NCI-H1694 (cell line): ENCODE measurements at places on chromosomes 4 and X.

GRCh38 chr4:153064571-153064970 is 128.4 kb downstream of the FHDC1 start:
- DNase-seq, result no peak

DNA sequence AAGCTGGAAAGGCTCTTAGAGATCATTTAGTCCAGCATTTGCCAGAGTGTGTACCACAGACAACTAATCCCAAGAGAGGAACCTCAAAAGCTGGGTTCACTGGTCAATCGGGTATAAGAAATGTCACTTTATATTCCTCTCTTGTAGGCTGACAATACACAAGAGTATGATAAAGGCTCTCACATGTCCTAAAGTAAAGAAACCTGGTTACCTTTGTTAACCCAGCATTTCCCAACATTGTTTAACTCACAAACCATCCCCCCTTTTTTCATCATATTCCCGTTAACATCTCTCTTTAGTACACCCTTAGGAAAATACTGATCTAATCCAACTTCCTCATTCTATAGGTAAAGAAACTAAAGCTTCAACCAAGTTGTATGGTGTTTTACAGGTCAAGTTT is 74.4 kb downstream of the MBNL3 start:
- no peak for DNase-seq

- no peak for DNase-seq
Measured at GRCh38 chr4:80471756-80472155, 136.2 kb downstream of the CFAP299 start.

- DNase-seq, result no peak
Measured at GRCh38 chr4:5647351-5647750, 61.0 kb downstream of the EVC2 start.

GRCh38 chr4:8639021-8639420 is 46.5 kb downstream of the CPZ start:
- DNase-seq, result no peak

DNA sequence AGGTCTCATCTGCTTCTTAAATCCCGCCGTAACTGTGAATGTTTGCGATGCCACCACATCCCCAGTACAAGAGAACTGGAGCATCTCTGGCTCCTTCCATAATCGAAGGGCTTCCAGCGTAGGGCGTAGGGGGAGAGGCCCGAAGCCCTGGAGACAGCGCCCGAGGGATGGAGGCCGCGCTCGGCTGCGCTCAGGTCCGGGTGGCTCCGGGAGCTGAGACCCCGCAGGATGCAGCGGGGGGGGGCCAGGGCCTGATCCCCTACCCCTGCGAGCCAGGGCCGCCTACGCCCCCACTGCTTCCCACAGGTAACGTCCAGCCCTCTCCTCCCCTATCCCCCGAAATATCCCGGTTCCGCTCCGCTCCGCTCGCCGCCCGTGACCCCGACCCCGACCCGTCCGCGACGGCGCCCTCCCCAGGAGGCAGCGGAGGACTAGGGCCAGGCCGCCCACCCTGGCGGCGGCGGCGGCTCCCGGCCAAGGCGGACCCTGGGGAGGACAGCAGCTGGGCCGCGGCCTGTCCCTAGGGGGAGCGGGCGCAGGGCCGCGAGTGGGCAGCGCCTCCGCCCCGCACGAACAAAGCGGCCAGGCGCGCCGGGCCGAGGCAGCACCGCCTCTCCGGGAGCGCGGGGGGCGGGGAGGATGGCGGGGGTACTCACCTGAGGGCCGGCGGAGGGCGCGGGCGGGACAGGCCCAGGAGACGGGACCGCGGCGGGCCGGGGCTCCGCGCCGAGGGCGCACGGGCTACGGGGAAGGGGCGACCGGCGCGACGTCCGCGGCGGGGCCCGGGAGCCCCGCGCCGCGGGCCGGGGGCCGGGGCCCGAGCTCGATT is 723 bp downstream of the WDFY3 start:
- DNase-seq, result no peak

DNA sequence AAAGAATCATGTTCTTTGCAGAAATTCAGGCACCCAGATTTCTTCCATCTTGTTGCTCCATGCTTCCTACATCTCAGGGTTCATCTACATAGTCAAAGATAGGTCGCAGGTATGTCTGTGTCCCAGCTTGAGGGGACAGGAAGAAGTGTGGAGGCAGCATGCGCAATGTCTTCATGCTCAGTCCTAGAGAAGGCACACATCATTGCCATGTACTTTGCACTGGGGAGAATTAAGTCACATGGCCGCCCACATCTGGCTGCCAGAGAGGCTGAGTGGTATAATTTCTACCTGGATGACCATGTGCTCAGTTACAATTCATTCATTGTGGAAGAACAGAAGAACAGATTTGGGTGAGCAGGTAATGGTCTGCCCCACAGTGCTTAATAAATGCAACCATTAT is 54.1 kb downstream of the GAB1 start:
- DNase-seq, result no peak

DNA sequence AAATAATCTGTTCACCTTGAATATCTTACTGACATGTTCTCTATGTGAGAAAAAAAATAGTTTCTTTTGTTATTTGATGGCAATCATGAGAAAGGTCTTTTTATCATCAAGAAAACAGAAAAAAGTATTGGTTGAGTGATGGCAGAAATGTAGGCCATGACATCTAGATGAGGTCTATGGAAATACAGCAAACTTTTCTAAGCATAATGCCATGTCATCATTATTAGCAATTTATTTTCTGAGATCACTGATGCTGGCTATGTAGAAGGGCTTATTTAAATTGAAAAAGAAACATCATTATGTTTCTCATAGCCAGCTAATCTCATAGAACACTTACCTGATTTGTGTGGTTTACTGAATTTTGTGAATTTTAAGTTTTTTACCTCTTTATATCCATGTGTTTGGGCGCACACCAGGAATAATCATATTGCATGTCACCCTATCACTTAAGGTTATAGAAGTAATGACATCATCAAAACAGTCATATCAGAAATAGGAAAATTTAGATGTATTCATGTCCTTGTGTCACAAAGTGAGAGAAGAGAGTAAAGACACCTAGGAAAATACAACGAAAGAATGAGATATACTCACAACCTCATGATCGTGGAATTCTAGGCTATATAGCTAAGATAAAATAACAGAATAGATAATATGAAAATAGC is 22.4 kb downstream of the UGT2A3 start:
- DNase-seq, result no peak

GRCh38 chrX:115616943-115617563 is 56.1 kb downstream of the PLS3 start:
- DNase-seq, result no peak

GRCh38 chrX:94178145-94178788 is 504.3 kb downstream of the FAM133A start:
- DNase-seq, result no peak

- DNase-seq, result peak; percentile 94
Measured at GRCh38 chrX:72131317-72132294, at the start of gene RTL5. TSS of gene RTL5 (minus strand) at chrX:72131915.

DNA sequence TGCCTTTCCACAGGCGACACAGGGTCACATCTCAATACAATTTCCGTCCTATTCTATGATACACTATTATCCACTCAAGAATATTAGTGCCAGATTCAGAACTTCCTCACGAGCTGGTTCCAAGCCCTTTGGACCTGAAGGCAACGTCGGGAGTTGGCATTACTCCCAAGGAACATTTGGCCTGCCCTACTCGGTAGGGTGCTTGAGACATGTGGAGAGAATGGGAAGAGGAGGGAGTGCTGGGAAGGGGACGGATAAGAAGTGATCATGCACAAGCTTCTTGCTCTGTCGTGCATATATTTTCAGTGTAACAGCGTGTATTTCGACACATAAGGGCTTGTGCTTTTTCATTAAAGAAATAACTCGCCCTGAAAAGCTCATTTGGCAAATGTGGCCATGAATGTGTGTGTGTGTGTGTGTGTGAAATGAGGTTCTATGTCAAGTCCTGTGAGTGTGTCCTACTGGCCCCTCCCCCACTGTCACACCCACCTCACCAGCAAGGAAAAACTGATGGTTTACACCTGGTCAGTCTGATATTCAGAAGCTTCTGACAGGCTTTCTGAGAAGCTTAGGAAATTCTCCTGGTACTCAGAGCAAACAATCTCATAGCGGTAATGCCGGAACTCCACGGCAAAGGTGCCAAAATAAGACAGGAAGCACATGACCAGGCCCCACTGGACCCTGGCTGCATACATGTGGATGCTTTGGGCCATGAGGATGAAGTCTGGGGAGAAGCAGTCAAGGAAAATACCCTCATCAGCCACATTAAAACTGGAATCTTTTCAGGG is 54.8 kb downstream of the ENOPH1 start:
- DNase-seq, result no peak

- DNase-seq, result no peak
Measured at GRCh38 chrX:27444093-27444908, 18.8 kb downstream of the PPP4R3C start.

DNA sequence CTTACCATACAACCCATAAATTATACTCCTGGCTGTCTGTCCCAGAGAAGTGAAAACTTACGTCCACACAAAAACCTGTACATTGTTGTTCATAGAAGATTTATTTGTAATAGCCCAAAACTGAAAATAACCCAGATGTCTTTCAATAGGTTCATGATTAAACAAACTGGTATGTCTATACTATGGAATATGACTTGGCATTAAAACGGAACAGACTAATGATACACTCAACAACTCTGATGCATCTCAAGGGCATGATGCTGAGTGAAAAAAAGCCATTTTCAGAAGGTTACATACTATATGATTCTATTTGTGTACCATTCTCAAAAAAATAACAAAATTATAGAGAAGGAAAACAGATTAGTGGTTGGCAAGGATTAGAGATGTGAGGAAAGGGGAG is 11.6 kb upstream of the MND1 start:
- no peak for DNase-seq

- DNase-seq, result no peak
Measured at GRCh38 chr4:118193421-118193820, 159.1 kb downstream of the NDST3 start.

DNA sequence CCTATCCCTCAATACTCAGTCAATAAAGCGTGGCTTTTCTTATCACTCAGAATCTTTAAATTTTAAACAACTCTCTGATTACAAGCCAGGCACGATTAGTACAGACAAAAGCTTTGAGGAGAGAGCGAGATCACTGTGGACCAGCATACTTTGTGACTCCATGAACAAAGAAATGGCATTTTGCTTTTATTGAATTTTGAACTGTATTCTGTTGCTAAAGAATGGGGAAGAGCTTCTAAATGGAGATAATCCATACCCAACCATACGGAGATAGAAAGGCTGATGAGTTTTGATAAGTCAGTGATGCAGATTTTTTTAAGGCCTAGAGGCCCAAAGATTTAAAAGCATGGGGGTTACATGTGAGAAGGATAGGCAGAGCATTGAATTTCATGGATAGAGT is 259.1 kb downstream of the DACH2 start:
- DNase-seq, result no peak

- DNase-seq, result no peak
Measured at GRCh38 chr4:19349416-19349815, 902.3 kb upstream of the SLIT2 start.

DNA sequence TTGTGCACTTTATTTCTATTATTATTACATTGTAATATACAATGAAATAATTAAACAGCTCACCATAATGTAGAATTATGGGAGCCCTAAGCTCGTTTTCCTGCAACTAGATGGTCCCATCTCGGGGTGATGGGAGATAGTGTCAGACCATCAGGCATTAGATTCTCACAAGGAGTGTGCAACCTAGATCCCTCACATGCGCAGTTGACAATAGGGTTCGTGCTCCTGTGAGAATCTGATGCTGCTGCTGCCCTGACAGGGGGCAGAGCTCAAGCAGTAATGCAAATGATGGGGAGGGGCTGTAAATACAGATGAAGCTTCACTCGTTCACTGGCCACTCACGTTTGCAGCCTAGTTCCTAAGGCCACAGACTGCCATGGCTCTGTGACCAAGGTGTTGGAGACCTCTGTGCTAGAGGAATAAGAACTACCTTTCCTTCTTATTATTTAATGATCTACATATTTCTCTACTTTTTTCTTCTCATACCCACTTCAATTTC is 492.9 kb upstream of the INTU start:
- DNase-seq, result no peak

DNA sequence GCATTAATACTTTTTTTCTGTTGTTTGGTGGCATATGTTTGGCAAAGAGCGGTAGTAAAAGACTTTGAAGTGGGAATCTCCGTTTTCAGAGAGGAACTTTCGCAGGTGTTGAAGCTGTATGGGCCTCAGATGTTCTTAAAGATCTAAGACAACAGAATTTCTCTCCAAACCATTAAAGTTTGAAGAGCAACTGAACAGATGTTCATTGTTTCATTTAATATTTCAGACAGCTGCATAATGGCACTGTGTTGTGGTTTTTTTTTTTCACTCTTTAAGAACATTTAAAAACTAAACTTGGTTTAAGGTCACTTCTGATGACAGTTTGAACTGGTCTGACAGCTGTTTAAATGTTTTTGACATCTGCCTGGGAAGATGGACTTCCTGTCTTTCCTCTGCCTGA is 882.7 kb upstream of the PCDH10 start:
- no peak for DNase-seq

GRCh38 chrX:16946971-16947562 is 609 bp downstream of the REPS2 start:
- no peak for DNase-seq

DNA sequence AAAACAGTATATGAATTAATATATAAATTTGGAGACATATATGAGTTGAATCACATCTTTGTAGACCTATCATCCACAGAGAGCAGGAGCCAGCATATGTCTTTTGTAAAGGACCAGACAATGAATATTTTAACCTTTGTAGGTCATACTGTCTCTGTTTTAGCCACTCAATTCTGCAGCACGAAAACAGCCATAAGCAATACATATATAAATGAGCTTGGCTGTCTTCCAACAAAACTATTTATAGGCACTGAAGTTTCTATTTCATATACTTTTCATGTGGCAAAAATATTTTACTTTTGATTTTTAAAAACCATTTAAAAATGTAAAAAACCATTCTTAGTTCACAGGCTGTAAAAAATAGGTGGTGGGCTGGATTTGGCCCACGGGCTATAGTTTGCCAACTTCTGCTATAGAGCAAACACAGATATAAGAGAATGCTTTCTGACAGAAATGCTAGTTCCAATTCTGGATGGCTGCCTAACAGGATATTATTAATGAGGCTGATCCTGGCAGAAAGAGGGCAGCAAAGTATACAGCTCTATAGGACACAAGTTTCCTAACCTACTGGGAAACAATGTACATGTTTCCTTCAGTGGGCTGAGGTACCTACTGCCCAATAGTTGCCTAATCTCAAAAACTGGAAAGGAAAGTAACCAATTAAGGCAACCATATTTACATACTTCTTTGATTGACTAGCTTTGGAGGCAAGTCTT is 58.1 kb upstream of the UCP1 start:
- DNase-seq, result no peak

DNA sequence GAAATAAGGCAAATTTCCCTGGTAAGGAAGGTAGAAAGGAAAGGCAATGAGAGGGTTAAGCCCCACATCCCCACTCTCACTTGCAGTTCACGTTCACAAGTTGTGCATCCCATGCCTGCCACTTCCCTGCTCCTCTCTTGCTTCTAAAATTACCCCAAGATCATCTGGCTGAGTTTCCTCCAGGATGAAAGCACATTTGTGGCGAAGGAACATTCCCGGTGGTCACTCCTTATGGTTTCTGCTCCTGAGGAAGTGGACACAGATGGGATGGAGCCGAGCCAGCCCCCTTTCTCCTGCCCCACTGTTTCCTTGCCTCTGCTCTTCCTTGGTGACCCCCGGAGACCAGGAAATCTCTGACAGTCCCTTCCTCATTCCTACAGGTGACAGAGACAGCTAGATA is 37.5 kb downstream of the SPINK2 start:
- DNase-seq, result no peak
